Iris pigment epithelial cell (primary cell): ENCODE measurements at places on chromosomes 2 and 18.

- DNase-seq = peak; percentile 75
Observed at GRCh38 chr18:55243857-55244256, 284.6 kb upstream of the CCDC68 start.

DNA sequence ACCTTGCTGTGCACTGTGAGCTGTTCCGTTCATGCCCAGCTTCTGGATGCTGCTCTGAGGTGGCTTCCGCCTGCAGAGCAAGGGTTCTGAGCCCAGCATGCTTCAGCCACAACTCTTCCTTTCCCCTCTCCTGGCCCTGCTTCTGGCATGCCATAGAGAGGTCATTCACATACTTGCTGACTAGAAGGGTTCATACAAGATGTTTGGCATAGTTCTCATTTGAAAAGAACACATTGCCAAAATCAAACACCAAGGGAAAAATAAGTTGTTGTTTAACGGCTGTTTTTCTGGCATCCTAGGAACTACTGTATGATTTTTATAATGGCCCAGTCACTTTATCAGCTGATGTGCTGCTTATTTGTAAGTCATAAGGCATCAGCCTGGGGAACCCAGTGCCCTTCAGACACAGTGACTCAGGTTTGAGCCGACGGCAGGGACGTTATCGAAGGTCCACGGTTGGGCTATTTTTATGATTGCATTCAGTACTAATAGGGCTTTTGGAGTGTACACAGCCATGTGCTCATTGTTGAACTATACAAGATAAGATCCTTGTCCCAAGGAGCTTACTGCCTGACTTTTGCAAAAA lies 53.9 kb upstream of the CTAGE1 start:
- DNase-seq = peak; percentile 35

GRCh38 chr2:63055226-63056106 lies 4.8 kb downstream of the OTX1 start:
- peak; percentile 16 for DNase-seq

GRCh38 chr2:48558456-48558855 lies 28.5 kb downstream of the STON1 start:
- no peak for DNase-seq

GRCh38 chr2:106581755-106582147 lies 94.6 kb downstream of the CD8B2 start:
- no peak for DNase-seq
